ENCODE measurements at places on chromosomes 11 and 22.
A peak's percentile ranks its signal among the peaks of the same experiment; 100 is the strongest.

DNA sequence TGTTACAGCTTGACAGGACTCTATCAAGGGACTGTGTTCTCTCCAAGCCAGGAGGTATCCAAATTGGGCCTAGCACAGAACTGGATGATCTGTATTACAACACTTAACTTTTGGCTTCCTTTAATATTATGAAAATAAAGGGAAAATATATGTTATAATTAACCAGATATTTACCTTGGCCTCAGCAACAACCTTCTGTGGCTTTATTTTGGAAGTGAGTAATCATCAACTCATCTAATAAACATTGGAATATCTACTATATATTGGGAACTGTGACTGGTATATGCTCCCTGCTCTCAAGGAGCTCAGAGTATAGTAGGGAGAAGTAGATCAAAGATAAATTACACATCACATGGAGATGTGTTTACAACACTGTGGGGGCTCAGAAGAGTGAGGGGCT is 352.2 kb downstream of the METTL15 start:
- DNase-seq, result peak; percentile 71

DNA sequence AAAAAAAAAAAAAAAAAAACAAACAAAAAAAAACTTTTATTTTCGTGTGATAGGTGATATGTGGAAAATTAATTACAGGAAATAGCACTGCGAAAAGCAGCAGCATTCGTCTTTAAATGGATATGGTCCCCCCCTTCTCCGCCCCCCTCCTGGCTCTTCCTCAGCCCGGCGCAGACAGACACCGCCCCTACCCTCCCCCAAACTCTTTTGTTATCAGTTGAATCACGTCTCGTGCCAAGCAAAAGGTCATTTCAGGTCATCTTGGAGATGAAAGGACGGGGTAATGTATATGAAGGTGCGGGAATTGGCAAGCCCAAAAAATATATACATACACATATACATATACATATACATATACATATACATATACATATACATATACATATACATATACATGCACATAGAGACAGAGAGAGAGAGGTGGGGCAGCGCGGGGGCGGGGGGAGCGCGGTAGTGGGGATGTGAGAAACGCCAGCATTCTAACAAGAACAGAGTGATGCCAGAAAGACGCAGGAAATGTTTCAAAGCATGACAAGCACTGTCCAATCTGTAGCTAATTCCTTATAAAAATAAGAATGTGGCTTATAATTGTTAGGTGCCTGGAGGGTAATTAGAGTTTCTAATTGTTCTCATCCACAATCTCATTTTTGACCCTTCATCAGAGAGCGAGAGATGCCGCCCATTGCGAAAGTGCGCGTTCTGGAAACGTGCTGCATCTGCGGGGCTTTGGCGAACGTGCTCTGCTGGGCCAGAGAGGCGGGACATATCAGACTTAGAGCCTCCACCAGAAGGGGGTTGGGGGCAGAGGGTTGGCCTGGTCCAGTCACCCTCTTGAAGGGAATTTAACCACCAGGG is 214.5 kb upstream of the UBASH3B start:
- DNase-seq, result peak; percentile 32

DNA sequence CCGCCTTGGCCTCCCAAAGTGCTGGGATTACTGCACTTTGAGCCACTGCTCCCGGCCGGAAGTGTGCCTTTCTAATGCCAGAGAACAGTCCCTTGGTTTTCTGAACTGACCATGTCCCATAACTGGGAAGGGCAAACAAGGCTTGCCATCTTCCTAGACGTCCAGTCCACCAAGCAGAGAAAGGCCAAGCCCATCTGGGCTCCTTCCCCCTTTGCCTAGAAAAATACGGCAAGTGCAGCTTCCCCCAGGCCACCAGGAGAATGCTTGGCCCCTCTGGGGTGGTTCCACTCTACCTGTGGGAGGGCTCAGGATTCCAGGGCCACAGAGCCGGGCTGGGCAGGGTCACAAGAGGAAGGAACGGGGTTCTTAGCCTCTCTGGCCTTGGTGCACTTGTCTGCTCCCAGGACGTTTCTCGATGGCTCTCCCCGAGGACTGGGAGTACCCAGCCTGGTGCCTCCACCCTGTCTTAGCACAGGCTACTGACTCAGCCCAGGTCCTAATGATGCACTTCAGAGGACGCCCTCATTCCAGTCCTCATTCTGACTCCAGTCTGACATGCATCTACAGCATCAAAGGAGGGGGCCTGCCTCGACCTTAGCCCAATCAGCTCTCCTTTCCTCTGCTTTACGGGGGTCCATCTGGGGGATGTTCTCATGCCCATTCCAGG is 1.2 kb downstream of the USP2 start:
- no peak for DNase-seq

- DNase-seq, result no peak
Observed at GRCh38 chr11:230431-230830, 5.7 kb downstream of the SIRT3 start.

GRCh38 chr11:65210361-65210731 is 28.6 kb downstream of the CAPN1 start:
- DNase-seq, result no peak

- no peak for DNase-seq
Observed at GRCh38 chr22:41332217-41332939, 31.1 kb downstream of the ZC3H7B start.

- no peak for DNase-seq
Observed at GRCh38 chr11:68751004-68751325, 355 bp downstream of the TESMIN start.

GRCh38 chr11:64396079-64396591 is 37.2 kb downstream of the RPS6KA4 start:
- peak; percentile 32 for DNase-seq

DNA sequence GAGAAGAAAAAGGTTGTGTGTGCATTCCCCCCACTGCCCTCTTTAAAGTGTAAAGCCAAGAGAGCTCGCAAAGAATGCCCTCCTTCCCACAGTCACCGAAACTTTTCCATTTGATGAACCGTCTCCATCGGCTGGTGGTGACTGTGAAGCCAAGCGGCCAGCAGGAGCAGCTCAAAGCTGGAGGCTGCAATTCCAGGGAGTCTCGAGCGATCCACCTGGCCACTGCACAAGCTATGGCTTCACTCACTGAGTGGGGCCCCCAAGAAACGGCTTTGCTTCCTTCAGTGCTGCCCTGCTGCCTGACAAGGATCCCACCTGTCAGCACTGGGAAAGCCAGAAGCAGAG is 117.7 kb downstream of the ABTB2 start:
- DNase-seq, result no peak

DNA sequence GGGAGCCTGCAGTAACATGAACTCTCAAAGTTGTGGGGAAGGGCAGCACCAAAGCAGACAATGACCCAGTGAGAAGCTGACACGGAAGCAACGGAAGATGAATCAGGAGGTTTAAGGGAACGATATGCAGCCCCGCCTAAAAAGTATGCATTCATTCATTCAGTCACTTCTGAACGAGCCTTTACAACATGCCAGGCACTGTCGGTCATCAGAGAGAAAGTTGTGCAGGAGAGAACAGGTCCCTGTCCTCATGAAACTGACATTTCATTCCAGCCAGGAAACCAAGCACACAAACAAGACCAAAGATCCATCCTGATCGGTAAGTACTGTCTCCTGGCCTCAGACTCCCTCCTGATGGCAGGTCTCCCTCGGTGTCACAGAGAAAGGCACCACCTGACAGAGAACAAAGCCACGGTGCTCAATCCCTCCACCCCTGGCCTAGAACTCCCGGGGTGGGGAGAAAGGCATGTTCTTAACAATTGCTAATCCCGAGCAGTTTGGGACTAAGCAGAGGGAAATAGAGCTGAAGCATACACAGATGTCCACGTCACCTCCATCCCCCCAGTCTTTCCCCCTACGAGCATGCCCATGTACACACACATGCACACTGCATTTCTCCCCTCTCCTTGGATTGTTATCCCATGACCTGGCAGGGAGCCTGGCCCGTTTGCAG is 49.3 kb downstream of the LRFN4 start:
- DNase-seq, result peak; percentile 43

DNA sequence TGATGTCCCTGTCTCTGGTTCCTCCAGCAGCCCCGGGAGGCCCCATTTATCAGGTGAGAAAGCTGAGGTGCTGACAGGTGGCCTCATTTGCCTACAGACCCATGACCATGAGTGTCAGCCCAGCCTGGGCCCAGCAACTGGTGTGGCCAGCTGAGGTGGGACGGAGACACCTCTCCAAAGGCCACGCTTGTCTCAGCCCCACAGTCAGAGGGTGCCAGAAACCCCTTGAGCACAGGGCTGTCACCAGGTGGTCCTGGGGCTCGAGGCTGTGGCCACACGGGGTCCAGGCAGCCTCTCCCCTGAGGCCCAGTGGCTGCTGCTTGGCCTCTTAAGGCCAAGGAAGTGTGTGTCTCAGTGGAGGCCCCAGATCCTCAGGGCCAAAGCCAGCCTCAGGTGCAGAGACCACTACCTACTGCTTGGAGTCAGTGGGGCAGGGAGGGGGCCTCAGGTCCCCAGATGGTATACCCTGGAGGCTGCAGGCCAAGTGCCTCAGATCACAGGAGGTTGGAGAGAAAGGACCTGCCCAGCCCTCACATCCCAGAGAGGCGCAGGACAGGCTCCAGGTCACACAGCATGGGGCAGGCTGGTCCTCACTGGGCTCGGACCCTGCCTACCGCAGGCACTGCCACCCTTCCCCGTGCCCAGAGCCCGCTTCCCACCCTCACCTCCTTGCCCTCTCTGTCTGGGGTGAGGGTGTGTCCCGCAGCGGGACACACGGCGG is 11.4 kb downstream of the RAB3IL1 start:
- no peak for DNase-seq

- no peak for DNase-seq
Observed at GRCh38 chr11:95571718-95572260, 217.8 kb downstream of the FAM76B start.

- no peak for DNase-seq
Observed at GRCh38 chr11:69071086-69071800, 22.5 kb downstream of the TPCN2 start.

DNA sequence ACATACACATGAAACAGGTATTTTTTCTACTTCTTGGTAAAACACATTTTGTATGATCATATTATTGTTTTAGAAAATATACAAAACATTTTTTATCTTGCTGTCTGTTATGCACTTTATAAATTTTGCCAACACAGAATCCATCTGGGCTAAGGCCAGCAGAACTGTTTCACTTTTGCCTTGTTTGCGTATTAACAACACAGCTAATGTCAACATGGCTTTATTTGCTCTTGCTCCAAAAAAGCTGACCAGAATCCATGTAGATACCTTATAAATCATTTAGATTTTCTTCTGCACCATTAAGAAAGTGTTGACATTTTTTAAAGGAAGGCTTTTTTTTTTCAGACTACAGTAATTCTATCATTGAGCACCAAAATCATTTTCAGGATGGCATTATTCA is 58.1 kb upstream of the PGR start:
- no peak for DNase-seq

GRCh38 chr11:69546735-69547370 is 65.4 kb downstream of the LINC01488 start:
- DNase-seq, result no peak

DNA sequence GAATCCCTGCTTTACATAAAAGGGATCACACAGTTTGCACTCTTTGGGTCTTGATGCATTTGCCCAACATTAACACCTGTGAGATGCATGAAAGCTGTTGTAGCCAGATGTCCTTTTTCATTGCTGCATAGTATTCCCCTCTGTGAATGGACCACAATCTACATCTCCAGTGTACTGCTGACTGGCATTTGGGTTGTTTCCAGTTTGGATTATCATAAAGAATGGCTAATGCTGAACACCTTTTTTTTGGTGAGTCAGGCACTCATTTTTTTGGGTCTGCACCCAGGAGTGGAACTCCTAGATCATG is 58.3 kb downstream of the PHF21B start:
- DNase-seq, result no peak

DNA sequence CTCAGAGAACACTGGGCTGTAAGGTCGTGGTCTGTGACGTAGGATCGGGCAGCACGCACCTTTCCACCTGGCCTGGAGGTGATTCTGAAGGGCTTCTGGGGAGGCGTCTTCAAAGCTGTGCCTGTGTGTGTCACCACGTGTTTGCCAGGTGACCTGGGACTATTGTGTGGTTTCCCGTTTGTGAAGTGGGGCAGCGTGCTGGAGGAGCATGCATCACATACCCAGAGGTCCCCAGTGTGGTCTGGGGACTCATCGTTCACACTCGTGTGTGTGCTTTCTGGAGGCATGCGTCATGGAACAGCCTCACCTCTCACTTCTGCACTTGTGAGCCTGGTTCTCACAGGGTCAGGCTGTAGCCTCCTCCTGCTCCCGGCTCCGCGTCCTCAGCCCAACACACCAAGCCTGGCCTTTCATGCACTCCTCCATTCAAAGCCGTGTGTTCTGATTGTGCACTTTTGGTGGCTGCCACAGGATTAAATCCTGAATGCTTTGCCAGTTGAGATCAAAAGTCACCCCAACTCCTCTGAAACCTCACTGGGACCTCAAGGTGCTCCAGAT is 106.3 kb downstream of the KCNQ1OT1 start:
- no peak for DNase-seq

- DNase-seq, result no peak
Observed at GRCh38 chr11:96214777-96215109, 128.3 kb downstream of the MAML2 start.

DNA sequence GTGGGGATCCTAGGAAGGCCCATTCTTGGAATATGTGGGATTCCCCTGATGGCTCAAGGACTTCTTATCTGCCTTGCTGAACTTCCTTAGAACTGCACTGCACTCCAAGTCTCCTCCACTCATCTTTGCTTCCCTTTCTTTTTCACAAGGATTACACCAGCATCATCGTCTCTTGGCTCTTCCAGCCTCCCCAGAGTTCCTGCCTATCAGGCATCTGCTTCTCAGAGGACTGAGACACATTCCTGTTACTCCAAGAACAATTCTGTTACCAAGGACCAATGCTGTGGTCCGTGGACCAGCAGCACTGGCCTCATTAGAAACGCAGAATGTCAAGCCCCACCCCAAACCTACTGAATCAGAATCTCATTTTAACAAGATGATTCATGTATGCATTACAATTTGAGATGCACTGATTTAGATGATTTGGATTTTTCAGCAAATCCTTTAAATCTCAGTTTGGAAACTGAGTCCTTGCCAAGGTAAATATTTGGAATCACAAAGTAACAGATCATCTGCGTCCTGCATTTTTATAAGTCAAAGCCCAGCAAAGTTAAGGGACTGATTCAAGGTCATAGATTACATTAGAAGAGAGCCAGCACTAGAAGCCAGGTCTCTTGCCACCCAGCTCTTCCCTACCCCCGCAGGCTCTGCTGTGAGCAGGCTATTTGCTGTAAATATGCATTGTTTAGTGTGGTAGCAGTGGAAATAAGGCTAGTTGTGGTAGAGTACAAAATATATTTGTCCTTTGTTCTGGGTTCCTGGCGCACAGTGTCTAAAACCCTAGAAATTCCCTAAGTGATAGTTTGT is 110.9 kb downstream of the SWAP70 start:
- DNase-seq, result peak; percentile 84

DNA sequence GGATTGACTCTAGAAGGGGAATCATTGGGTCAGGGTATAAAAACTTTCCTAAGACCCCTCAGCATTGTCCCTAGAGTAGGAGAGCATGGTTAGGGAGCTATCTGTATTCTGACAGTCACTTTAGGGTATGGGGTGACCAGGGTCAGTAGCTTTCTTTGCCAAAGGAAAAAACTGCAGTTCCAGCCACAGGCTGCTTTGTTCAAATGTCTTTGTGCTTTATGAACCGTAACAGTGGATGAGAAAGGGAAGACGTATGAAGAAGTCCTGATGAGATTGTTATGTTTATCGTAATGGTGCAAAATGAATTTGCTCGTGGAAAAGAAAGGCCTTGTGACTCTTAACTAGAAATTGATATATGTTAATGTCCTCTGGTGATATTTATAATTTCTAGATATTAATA is 30.0 kb downstream of the CYB5R2 start:
- DNase-seq, result no peak
